Erythroblast (primary cell): ENCODE measurements at places on chromosomes 6 and 20.
A peak's percentile ranks its signal among the peaks of the same experiment; 100 is the strongest.

GRCh38 chr20:25644814-25645213 is 21.0 kb upstream of the NANP start:
- DNase-seq: no peak

DNA sequence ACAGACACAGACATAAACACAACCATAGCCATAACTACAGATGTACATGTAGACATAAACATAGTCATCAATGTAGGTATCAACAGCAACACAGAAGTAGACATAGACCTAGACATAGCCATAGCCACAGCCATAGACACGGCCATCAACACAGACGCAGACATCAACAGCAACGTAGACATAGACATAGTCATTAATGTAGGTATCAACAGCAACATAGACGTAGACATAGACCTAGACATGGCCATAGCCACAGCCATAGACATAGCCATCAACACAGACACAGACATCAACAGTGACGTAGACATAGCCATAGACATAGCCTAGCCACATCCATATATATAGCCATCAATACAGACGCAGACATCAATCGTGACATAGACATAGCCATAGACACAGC is 258.3 kb upstream of the FOXQ1 start:
- DNase-seq: no peak

- peak; percentile 44 for DNase-seq
Observed at GRCh38 chr6:71420693-71421328, 132.2 kb downstream of the OGFRL1 start.

GRCh38 chr6:10676403-10676802 is 18.0 kb downstream of the C6orf52 start:
- DNase-seq: no peak

- DNase-seq: peak; percentile 71
Observed at GRCh38 chr6:44219053-44219814, 2.5 kb downstream of the MYMX start.

DNA sequence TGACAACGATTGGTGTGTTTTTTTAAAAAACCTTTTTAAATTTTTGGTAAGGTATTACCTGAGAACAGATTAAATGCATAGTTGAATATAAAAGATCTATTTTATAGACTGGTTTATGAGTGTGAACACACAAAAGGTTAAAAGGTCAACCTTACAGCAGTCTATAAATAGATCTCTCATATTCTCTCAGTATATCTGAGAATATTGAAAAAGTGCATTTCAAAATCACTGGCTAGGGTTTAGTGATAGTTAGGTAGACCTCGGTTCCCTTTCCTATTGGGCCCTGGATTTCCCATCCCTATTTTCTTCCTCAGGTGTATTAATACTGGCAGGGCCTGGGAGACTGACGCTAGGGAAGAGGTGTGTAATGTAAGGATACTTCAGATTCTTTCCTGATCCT is 723 bp upstream of the ZNF451 start:
- DNase-seq: no peak

DNA sequence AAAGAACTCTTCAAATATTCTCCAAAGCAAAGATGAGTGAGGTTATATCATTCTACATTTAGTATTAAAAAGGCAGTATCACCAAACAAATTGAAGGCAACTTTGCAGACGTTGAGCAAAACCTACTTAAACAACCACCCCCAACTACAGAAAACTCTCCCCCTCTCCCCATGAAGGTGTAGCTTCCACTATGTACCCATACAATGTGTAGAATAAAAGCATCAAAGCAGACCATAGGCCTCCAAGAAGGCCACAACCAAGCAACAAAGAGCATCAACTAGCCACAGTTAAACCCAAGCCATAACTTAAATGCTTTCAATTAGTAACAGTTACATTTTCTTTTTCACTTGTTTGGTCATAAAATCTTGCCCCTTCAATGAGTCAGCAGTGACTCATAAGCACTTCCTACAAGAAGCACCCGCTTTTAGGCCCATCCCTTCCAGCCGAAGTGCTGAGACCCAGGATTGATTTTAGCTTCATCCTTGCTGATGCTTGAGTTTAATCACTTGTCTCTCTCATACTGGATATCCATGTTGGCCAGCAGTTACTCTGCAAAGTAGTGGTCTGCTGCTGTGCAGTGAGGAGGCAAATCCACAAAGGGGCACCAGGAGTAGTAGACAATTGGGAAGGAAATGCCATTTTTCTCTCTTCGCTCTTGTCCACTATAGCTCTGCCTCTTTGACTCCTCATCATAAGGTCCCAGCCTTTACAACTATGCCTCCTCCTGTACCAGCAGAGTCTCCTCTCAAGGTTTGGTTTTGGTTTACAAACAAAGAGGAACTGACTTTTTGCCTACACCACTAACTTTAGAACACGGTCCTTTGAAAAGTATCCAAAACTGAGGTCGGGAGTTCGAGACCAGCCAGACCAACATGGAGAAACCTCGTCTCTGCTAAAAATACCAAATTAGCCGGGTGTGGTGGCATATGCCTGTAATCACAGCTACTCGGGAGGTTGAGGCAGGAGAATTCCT is 8.4 kb upstream of the NUP153 start:
- DNase-seq: peak; percentile 50
